ENCODE measurements at places on chromosomes 3 and 15.

DNA sequence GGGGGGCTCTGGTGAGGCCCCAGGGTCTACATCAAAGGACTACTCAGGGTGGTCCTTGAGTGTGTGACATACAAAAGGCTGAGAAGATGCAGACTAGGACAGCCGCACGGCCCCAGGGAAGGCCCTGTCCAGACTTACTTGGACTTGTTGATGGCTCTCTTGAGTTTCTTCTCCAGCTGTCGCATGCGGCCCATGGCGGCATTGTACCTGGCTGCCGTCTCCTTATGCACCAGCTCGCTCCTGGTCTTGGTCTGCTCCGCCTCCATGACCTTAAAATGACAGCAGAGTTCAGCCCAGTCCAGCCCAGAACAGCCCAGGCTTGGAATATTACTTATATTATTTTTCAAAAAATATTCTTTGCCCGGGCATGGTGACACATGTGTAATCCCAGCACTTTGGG lies 56.0 kb downstream of the CAPN7 start:
- no peak for ATAC-seq

GRCh38 chr3:13066236-13066635 lies 7.0 kb downstream of the IQSEC1 start:
- no peak for ATAC-seq

GRCh38 chr3:101194392-101194791 lies 126.0 kb downstream of the IMPG2 start:
- no peak for ATAC-seq

- no peak for ATAC-seq
These were observed 104.3 kb downstream of the CMSS1 start for GRCh38 chr3:99921986-99922385.

- ATAC-seq = no peak
These were observed 569.6 kb upstream of the ROBO2 start for GRCh38 chr3:76470285-76470684.

- no peak for ATAC-seq
These were observed 126.7 kb downstream of the SERPINI1 start for GRCh38 chr3:167862104-167862730.

DNA sequence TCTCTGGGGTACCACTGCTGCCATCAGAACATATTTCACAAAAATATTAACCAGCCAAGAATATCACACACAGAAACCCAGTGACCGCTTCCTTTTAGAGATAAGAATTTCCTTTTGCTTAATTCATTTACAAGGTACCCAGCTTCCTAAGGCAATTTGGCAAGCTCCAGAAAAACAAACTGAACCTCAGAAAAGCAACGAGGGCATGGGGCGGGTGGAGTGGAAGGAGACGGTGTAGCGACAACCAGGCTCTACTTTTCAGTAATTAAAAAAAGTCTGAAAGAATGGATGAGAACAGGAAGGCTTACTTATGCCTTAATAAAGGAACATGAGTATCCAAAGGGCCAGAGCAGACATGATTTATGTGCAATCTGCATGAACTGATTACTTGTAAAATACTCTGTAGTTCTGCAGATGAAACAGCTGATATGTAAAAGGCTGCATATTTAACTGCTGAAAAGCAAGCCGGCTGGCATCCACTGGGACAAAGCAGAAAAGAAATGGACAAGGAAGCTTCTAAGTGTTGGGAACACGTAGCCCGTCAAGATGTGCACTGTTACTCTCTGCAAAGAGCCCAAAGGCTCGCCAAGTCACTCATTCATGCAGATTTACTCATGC lies 18.6 kb downstream of the RFTN1 start:
- ATAC-seq = no peak

- peak; percentile 15 for ATAC-seq
These were observed 352 bp downstream of the CHRD start for GRCh38 chr3:184380185-184380626.

DNA sequence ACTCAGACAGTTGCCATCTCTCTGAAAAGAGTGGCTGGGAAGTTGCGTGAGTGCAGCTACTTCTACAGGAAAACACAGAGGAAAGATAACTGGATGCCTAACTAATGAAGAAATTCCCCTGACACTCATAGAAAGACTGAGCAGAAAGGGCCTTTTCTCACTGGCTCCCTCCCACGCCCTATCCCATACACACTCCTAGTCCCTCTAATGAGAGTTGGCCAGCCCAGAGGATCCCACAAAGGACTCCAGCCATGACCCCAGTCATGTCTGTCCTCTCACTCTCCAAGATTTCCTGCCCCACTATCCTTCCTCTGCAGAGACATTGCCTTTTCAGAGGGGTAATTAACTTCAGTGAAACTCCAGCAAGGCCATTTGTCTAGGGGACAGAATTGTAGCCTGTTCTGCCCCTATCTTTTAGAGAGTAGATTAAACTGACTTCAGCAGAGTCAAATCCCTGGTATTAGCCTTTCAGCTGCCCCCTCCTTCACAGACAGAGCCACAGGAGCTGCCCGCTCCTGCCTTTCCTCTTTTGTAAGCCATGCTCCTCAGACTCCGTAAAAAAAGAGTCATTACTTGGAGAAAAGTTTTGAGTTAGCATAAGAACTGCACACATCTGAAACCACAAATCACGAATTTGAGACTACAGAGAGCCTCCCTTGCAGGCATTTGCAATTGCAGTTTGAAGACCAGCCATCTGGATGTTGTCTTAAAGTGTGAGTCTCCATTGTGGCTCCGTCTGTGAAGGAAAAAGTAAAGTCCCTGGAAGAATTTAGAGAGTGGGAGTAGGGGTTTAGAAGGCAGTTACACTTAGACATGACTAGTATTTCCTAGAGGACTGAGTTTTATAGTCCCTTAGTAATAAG lies 129.1 kb upstream of the SEMA6D start:
- ATAC-seq = no peak

DNA sequence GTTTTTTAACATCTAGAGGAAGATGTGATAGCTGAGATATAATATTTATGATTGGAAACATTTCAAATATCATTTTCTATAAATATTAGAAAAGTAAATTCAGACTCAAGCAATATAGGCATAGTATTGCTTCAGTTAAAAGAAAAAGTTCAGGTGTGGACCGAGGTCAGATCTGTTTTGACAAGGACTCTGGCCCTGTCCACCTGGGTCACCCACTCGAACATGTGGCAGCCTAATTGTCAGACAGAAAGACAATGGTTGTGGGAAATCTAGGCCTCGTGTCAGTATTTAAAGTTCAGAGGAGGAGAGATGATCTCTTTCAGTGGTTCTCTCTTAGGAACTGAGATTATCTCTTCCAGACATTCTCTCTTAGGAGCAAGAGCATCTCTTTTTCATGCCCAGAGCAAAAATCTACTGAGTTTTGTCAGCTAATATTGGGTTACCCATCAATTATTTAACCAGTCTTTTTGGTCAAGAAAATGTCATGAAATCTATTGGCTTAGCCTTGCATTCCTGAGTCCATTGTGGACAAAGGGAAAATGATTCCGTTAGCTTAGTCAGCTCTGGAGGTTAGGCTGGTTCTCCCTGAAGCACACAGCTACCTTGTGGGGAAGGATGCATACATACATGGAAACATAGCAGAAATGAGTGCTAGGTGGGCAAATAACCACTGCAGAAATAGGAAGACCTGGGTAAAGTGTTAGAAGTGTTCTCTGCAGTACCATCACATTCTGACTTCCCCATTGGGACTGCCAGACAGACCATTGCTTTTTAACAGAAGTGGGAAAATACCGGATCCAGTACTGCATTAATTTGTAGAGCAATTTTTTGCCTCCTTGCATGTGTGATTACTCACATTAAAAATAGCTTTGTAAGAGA lies 343.3 kb downstream of the GRM7 start:
- ATAC-seq = no peak

- ATAC-seq = no peak
These were observed 2.1 kb downstream of the PHC3 start for GRCh38 chr3:170179432-170179831.

GRCh38 chr3:119990888-119991287 lies 103.4 kb downstream of the GSK3B start:
- no peak for ATAC-seq

- ATAC-seq = peak; percentile 65
These were observed 14.2 kb downstream of the NR1D2 start for GRCh38 chr3:23959135-23959900.

DNA sequence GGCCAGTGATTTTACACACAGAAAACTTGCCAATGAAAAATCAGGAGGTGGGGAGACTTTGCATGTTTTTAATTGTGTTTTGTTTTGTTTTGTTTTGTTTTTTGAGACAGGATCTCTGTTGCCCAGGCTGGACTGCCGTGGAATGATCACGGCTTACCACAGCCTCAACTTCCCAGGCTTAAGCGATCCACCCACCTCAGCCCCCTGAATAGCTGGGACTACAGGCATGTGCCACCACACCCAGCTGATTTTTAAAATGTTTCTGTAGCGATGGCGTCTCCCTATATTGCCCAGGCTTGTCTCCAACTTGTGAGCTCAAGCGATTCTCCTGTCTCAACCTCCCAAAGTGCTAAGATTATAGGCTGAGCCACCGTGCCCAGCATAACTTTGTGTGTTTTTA lies 46.0 kb downstream of the MEIS2 start:
- ATAC-seq = no peak

DNA sequence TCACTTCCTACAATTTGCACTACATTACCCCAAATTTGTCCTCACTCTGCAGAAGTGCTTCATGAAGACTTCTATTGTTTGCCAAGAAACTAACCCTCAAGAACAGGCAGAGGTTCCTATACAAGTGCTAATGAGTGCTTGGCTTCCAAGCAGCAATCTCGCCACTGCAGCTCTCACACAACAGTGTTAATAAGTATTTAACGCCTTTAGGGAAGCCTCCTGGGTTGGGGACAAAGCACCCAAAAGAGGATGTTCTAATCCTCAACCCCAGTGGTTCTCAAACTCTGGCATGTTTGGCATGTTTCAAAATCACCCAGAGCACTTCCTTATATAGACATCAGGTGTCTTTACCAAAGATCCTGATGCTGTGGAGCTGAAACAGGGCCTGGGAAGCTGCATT lies 64.6 kb downstream of the ZIC4 start:
- no peak for ATAC-seq

DNA sequence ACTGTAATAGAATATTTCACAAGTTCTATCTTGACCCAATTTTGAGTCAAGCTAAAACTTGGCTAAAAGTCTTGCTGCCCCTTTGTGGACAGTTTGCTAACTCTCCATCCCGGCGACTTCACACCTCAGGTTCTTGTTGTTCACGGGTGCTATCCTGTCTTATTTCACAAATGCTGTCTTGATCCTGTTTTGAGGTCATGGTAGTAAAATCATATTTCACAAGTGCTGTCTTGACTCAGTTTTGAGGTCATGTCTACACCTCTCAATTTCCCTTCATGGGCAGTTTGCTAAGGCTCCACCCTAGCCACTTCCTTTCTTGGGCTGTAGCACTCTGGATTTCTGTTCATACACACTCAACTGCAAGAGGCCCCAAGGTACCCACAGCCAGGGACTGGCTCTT lies 45.0 kb upstream of the GK5 start:
- peak; percentile 62 for ATAC-seq

DNA sequence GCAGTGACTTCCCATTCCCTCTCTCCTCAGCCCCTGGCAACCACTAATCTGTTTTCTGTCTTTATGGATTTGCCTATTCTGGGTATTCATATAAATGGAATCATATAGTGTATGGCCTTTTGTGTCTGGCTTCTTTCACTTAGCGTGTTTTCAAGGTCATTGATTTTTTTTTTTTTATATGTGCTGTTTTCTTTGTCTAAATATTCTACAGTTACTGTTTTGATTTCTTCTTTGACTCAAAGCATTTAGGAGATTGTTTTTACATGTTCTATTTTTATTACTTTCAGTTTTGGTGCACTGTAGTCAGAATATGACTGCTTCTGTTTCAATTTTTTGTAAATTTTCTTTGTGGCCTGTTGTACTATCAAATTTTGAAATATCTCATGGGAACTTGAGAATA lies 71.9 kb upstream of the RNU6-1 start:
- no peak for ATAC-seq

GRCh38 chr3:120145542-120146285 lies 51.5 kb upstream of the GSK3B start:
- ATAC-seq = peak; percentile 95

DNA sequence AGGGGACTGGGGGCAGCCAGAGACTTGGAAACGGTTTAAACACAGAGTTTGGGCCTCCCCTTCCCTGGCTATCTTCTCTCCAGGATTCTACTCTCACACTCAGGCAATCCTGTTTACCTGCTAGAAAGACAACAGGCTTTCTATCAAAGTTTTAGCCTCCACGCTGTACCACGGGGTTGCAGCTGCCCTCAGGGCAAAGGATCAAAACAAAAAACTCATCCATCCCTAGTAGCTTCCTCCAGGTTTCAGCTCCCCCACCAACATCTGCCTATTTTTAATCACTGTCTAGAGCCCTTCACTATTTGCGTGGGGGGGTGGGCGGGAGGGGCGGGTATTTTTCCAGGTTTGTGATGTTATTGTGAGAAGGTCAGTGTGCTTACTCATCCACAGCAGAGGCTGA lies 286.8 kb upstream of the TRIM42 start:
- ATAC-seq = no peak

- ATAC-seq = peak; percentile 54
These were observed 99.6 kb downstream of the FNDC3B start for GRCh38 chr3:172138792-172139507.

DNA sequence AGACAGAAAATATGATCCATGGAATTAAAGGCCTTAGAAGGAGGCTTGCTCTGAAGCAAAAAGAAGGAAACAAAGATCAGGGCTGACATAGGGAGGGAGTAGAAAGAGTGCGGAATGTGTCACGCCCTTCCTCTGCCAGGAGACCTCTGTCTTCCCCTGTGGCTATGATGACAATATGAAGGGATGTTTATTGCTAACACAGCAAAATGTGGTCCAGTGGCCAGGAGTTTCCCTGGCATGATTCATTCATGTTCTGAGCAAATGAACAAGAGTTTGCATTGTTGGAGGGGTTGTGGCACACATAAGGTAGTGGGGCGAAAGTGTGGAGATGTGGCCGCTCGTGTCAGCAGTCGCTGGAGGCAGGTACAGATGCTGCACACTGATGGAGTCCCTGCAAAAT lies 169.4 kb downstream of the SHQ1 start:
- ATAC-seq = no peak

GRCh38 chr3:38396239-38396638 lies 49.7 kb downstream of the XYLB start:
- ATAC-seq = no peak

DNA sequence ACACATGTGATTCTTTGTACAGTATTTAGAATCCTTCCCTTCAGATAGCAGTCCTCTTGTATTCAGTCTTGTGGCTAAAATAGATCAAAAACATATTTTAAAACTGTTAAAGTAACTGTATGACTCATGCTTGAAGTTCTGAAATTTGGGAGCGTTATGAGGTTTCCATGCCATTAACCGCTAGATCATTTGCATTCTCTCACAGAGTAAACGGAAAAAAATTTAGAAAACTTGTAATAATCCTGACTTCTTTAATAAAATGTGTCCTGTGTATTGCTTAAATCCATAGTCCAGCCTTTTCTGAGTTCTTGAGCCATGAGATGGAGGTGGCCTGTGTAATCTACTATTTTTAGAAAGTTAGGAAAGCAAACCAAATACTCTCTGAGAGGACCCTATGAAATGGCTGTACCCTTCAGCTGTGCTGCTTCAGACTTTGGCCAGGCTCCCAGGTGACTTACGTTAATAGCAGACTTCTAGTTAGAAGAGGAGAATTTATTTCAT lies 33.8 kb downstream of the MBNL1 start:
- ATAC-seq = peak; percentile 52
